ENCODE measurements at places on chromosomes 5 and 9. TPM values are rescaled to one million over a fixed set of nuclear protein-coding genes. Genes with fewer than 3 reads are reported as not detected.

The TAF1L gene
- under 0.01 TPM for total RNA-seq

The SLC25A51 gene
- total RNA-seq: 66.1 TPM

The IPPK gene
- 17.6 TPM for total RNA-seq

The HK3 gene
- not detected for total RNA-seq

The REXO4 gene
- 13.3 TPM for total RNA-seq

The CREBRF gene
- 16.3 TPM for total RNA-seq

The ANKRD31 gene
- under 0.01 TPM for total RNA-seq

The ZNF367 gene
- 6.3 TPM for total RNA-seq

The LCN10 gene
- total RNA-seq: 0.13 TPM

The F2RL2 gene
- 0.25 TPM for total RNA-seq

The CDH6 gene
- total RNA-seq: not detected

The LPAR1 gene
- 0.13 TPM for total RNA-seq

The ZNF354C gene
- 4.9 TPM for total RNA-seq

The EPB41L4A gene
- total RNA-seq: 27.6 TPM

The PCDHB2 gene
- 0.39 TPM for total RNA-seq

The LNPEP gene
- 27.5 TPM for total RNA-seq

The FAT2 gene
- total RNA-seq: not detected

The BARHL1 gene
- total RNA-seq: not detected

The SLC36A3 gene
- not detected for total RNA-seq

Data from dermis microvascular lymphatic vessel endothelial cell (primary cell).